ENCODE measurements at places on chromosomes 11 and 22.

DNA sequence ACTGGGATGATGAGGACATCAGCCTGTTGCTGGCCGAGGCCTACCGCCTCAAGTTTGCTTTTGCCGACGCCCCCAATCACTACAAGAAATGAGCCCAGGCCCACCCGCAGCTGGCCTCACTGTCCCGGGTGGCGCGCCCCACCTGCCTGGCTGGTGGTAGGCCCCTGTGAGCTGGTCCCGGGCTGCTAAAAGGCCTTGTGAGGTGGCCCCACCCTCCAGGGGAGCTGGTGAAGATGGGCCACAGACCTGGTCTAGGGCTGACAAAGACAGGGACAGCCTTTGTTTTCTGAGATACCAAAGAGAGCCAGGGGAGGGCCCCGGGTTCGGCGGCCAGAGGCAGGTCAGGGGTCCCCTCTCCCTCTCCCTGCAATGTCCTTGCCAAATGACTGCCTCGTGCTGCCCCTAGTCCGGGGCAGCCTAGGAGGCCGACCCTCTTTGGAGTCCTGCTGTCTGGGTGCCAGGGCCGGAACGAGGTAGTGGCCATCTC is 411.1 kb downstream of the TBC1D22A start:
- DNase-seq: no peak

DNA sequence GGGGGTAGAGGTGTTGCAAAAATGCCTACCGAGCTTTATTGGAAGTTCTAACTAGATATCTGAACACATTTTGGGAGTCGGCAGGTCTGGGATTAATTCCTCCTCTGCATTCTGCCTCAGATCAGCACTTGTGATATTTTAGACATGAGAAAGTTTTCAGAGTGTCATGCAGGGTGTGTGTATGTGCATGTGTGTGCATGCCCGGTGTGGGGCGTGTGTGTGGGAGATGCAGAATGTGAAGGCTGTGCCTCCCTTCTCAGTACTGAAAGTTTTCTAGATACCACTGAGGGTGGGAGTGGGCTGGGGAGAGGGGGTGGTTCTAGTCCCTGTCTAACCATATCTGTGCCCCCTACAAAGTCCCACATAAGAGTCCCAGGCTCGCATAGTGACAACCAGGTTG is 180.0 kb upstream of the NTM start:
- no peak for DNase-seq

- no peak for DNase-seq
These were observed 47.5 kb downstream of the PAMR1 start for GRCh38 chr11:35477901-35478300.

GRCh38 chr11:93526641-93527583 is 16.3 kb downstream of the SMCO4 start:
- DNase-seq: no peak

DNA sequence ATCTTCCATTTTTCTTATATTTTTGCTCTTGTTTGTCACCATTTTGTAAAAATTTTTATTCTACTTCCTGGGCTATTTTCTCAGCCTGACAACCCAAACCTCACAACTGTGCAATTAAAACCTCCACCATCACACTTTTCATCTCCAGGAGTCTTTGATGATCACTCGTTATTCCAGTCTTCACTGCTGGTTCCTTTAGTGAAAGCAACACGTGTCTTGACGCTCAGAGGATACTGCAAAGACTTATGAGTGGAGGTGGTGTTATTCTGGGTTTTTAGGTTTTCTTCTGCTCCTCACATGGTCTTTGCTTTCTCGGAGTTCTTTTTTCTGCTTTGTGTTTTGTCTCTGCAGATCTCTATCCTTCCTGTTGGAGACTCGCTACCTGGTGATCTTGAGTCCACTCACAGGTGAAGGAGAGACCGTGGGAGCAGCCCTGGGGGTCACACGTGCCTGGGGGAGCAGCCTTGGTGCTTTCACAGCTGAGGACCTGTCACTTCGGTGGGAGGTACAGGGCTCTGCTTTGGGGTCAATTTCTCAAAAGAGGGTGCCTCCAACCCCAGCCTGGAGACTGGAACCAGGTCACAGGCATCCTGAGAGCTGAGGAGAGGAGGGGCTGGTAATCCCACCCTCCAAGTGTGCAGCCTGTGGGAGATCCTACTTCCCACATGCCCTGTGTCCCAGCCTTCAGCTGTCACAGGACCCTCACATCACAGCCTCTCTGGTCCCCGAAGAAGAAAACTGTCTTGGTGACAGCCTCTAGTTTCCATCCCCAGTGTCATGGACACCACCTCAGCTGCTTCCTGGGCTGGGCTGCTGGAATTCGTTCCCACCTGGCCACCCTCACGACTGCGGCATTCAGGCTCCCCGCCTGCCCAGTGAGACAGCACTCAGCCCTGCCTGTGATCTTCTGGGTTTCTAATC is 11.0 kb downstream of the SULT4A1 start:
- no peak for DNase-seq

GRCh38 chr11:80371931-80372330 is 931.1 kb upstream of the TENM4 start:
- DNase-seq: no peak

DNA sequence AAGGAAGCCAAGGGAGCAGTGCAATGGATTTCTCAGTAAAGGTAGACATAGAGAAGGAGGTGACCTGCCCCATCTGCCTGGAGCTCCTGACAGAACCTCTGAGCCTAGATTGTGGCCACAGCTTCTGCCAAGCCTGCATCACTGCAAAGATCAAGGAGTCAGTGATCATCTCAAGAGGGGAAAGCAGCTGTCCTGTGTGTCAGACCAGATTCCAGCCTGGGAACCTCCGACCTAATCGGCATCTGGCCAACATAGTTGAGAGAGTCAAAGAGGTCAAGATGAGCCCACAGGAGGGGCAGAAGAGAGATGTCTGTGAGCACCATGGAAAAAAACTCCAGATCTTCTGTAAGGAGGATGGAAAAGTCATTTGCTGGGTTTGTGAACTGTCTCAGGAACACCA is 6.6 kb downstream of the TRIM22 start:
- DNase-seq: no peak

- no peak for DNase-seq
These were observed 32.9 kb upstream of the FLI1 start for GRCh38 chr11:128660947-128661346.

DNA sequence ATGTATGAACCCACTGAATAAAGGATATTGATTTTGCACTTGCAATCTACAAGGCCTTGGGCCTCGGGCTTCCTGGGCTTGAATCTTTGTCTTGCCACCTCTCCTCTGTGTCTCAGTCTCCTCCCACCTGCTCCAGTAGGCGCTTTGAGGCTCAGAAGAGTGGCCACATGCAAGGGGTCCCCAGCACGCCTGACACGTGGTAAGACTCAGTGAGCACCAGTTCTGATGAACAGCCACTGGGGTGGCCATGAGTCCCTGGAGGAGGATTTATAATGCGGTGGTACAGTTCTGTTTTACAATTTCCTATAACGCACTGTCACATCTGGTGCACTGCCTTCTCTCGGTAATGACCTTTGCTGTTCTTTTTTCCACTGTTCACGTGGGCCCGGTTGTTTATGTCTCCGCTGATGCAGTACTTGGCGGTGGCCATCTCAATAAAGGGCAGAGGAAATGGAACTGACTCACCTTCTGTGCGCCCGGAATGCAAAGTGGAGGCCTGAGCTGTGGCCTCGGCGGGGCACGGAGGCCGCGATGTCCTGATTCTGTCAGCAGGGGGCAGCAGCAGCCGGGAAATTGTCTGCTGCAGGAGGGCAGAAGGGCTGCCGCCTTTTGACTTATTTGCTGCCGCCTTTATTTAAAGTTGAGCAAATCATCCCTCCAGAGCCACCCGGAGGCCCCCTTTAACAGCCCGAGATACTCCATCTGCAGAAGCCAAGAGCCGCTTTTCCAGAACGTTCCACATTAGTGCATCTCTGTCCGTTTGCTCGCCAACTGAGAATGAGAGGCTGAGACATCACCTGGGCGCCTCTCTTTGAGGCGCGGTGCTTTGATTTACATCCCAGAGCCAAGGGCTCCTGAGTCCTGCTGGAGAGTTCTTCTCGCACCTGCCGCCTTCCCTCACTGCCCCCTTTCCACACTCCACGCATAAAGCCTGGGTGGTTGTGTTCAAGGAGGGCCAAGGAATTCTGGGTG is 6.0 kb upstream of the IFT27 start:
- DNase-seq: peak; percentile 86

DNA sequence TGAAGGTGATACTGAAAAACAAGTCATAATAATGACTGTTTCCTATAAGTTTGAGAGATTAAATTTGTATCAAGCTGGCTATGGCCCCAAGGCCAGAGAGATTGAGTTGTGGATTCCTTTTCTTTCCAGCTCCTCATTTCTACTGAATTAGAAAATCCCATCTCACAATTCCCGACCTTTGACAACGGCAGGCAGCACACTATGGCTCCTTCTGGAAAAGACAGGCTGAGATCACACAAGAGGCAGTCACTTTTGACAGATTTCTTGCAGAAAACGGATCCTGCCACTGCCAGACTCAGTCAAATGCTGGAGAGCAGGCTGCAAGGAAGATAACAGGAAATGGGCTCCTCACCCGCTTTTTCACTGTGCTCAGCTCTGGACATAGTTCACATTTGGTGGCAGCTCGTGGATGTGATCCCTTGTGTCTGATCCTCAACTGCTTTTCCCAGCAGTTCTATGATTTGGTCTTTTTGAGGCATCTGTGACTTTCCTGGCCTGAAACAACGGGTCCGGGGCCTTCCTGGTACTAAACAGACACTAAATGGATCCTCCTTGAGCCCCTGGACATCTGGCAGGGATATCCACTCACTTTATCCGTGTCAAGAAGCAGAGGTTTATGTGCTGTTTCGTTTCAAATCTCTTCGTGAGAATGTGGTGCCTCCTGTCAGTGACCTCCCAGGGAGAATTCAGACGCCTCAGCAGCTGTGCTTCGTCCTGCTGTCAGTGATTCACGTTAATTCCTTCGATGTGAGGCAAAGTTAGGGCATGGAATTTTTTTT is 26.1 kb upstream of the RTL6 start:
- no peak for DNase-seq

- DNase-seq: no peak
These were observed 4.2 kb downstream of the CHORDC1 start for GRCh38 chr11:90218606-90219005.

- no peak for DNase-seq
These were observed 228.2 kb downstream of the TMEM135 start for GRCh38 chr11:87265979-87266378.

GRCh38 chr22:23253475-23254055 is 73.3 kb downstream of the BCR start:
- DNase-seq: no peak

- peak; percentile 81 for DNase-seq
These were observed at the start of gene CAPN1 for GRCh38 chr11:65181569-65182257. Gene CAPN1, plus strand, starts transcription at chr11:65181928. Its CDS starts 774 bp downstream, at chr11:65182702.

- DNase-seq: no peak
These were observed 90.2 kb upstream of the ISX start for GRCh38 chr22:34975721-34976120.

DNA sequence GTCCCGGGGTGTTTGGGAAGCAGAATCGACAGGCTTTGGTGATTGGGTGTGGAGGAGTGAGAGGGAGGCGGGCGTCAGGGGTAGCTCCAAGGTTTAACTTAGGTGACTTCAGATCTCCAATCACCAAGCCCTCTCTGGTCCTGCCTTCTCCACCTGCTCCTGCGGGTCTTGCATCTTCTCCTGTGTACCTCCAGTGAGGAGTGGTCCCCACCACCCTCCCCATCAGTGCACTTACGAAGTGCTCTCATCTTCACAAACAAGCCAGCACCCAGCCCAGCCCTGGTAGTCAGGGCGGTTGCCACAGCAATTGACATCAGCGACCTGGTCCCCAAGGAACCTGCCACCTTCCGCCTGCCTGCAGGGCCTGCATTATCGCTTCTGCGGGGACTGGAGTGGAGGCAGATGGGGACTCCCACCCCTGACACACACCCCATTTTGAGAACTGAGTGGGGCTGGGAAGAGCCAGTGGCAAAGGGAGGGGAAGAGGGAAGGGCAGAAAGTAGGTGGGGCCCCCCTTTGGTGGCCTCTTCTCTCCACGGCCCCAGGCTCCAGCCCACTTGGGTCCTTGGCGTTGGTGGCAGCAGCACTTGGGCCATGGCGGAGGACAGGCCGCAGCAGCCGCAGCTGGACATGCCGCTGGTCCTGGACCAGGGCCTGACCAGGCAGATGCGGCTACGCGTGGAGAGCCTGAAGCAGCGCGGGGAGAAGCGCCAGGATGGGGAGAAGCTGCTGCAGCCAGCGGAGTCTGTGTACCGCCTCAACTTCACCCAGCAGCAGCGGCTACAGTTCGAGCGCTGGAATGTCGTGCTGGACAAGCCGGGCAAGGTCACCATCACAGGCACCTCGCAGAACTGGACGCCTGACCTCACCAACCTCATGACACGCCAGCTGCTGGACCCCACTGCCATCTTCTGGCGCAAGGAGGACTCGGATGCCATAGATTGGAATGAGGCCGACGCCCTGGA is at the start of gene OMP:
OMP (plus strand) TSS at position 595 of the 965 bp plus-strand sequence; CDS start at position 595, 0 bp downstream.
- no peak for DNase-seq

DNA sequence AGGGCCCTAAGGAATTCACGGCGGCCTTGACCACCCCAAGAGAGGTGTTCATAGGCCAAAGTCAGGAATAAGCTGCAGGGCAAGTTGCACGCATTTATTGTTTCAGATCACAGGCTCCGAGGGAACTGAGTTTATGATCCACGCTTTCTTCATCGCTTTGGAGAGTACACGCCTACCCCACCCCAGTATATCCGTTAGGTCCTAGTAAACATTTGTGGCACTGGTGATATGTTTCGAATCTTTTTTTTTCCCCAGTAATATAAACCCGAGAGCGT is 805 bp downstream of the GANAB start:
- DNase-seq: no peak

GRCh38 chr22:40597526-40598430 is 38.7 kb downstream of the MRTFA start:
- no peak for DNase-seq

- no peak for DNase-seq
These were observed 2.9 kb downstream of the PLAAT3 start for GRCh38 chr11:63611395-63611747.

DNA sequence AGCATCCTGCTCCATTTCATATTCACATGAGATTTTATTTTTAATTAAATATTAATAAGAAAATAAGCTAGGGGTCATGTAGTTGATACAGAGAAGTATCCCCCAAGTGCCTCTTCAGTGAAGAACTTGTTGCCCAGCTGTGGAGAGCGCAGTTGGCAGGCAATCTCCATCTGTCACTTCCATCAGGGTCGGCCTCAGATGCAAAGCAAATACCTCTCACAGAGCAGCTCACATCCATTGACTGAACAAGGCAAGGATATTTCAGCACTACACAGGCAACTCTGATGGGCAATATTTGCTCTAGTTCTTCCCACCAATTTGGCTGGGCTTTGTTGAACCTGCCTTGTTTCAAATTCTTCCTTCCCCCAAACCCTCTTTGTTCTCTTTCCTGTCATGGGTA is 129.4 kb downstream of the NOX4 start:
- no peak for DNase-seq

DNA sequence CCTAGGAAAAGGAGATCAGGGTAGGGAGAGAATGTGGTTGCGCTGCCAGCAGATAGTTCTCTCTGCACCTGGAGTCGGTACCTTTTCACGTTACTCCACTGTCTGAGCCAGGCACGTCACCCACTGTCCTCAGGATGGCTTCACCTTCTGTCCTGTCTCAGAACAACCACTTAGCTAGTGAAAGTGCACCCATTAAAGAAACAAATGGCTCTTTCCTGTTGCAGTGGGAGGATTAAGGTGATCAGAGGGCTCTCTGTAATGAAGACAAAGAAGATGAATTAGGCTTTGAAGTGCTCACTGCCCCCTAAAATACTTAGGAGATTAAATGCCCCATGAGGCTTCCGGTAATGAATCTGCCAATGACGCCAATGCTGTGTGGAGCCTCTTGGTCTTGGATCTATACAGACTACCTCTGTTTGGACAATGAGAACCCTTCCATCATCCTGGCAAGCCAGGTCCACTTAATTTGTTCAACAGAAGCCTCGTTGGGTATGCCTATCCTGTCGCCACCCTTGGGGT is 113.7 kb downstream of the INSC start:
- no peak for DNase-seq

- no peak for DNase-seq
These were observed 3.4 kb upstream of the NXPE1 start for GRCh38 chr11:114563077-114563476.

Measured in CD4-positive, alpha-beta T cell treated with Interleukin-6 at 100 ng/mL for 8 hours (primary cell).